ENCODE measurements at places on chromosomes 7 and 10.
A peak's percentile ranks its signal among the peaks of the same experiment; 100 is the strongest.

- DNase-seq: no peak
Observed at GRCh38 chr7:78863281-78863680, 590.2 kb downstream of the MAGI2 start.

GRCh38 chr10:35400595-35401268, 64.4 kb downstream of the CCNY start:
- no peak for DNase-seq

GRCh38 chr7:155880721-155881120, 68.5 kb upstream of the SHH start:
- no peak for DNase-seq

DNA sequence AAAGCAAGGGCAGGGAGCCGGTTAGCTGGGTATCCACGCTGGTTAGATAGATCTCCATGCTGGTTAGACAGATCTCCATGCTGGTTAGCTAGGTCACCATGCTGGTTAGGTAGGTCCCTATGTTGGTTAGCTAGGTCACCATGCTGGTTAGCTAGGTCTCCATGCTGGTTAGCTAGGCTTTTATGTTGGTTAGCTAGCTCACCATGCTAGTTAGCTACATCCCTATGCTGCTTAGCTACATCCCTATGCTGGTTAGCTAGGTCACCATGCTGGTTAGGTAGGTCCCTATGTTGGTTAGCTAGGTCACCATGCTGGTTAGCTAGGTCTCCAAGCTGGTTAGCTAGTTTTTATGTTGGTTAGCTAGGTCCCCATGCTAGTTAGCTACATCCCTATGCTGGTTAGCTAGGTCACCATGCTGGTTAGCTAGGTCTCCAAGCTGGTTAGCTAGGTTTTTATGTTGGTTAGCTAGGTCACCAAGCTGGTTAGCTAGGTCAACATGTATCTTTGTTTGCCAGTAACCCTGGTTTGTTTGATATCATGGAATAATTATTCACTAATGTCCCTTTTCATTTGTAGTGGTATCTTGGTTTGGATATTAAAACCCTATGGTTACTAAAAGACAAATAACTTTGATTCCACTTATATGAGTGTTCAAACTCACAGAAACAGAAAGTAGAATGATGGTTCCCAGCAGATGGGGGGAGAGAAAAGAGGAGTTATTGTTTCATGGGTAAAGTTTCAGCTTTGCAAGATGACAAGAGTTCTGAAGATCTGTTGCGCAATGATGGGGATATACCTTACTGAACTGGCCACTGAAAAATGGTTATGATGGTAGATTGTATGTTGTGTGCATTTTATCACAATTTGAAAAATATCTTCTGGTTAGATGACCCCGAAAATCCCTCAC, 136.2 kb downstream of the PRPF18 start:
- no peak for DNase-seq

DNA sequence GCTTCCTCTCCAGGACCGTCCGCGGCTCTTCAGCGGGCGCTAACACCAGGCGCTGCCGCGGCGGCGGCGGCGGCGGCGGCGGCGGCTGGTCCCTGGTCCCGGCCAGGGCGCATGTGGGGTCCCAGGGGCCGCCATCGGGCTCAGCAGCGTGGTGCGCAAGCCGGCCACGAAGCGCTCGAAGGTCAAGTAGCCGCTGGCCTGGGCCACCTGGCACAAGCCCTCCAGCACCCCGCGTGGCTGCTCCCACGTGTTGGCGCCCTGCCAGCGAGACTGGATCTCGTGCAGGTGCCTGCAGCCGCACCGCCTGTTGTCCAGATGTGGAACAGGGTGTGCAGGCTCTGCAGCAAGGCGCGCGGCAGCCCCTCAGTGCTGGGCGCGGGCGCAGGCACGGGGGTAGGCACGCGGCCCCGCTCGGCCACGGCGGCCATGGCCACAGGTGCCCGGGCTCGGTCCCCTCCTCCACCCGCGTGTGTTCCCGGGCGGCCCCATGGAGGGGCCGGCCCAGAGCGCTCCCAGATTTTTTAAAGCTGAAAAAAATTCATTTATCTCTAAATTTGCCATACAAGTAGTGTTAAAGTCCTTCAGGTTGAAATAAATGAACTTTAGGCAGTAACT, 884.2 kb upstream of the ZNF722 start:
- no peak for DNase-seq

- DNase-seq: peak; percentile 11
Observed at GRCh38 chr7:45469103-45469502, 105.1 kb upstream of the ADCY1 start.

- DNase-seq: no peak
Observed at GRCh38 chr7:97305589-97305988, 188.1 kb downstream of the SDHAF3 start.

DNA sequence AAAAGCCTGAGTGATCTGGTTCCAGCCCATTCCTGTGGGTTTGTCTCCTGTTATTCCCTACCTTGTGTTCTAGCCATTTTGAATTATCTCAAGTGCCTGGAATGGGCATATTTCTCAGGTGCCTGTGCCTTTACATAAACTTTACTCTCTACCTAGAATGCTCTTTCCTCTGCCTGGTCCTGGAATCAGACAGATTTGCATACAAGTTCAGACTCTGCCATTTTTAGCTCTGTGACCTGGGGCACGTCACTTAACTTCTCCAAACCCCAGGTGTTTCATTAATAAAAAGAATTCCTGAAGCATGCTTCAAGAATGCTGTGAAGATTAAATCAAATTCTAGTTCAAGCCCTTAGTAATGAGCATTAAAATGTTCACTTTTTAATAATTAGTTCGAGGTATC, 7.8 kb downstream of the DCLRE1A start:
- no peak for DNase-seq
